ENCODE measurements at places on chromosomes 2 and 18.

DNA sequence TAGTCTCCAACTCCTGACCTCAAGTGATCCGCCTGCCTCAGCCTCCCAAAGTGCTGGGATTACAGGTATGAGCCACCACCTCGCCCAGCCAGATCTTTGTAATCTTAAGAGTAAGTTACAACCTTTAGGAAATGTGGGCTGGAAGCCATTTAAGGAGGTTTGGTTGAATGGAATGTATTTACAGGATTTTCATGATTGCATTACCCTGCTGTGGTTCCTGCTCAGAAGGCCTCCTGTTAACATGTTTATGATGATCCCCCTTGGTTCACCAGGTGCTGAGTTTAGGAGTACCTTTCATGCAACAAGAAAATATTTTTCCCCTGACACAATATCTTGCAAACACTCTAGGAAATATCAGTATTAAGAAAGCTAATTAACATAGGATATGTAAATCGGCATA lies 187.4 kb upstream of the SH3BP4 start:
- DNase-seq = no peak

DNA sequence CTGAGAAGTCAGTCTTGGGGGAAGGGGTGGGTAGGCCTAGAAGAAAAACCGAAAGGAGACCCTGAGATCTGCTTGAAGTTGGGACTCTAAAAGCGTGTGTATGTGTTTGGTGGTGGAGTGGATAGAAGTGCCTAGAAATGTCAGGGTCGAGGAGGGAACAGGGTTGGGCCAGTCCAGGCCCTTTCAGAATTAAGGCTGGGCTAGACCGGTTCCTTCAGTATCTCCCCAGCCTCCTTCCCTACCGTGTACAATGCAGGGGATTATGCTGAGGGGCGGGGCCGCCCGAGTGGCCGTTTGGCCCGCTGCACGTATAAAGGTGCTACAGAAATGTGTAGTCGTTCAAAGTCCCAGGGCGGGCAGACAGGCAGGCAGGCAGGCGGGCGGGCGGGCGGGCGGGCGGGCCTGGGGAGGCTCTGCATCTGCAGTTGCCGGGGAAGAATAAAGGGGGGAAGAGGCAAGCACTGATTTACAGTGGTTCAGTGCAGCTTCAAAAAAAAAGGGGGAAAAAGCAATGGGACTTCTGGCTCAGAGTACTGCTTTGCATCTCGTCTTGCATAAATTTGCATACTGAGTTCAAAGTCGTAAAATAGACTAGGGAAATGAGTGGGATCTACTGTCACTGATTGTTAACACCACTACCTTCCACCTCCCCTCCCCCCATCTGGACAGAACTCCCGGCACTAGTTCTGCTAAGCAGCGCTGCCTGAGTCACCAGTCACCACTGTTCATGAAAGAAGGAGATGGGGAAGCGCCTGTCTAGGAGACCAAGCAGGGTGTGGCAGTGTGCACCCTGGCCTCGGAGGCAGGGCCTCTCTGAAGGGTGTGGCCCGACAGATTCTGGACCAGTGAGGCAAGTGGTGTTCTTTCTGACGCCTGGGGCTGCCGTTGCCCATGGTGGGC lies 3.6 kb downstream of the IGFBP2 start:
- DNase-seq = no peak

GRCh38 chr2:219081096-219081495 lies 20.4 kb upstream of the IHH start:
- no peak for DNase-seq

- no peak for DNase-seq
Measured at GRCh38 chr18:77995593-77995992, 745.9 kb downstream of the GALR1 start.

DNA sequence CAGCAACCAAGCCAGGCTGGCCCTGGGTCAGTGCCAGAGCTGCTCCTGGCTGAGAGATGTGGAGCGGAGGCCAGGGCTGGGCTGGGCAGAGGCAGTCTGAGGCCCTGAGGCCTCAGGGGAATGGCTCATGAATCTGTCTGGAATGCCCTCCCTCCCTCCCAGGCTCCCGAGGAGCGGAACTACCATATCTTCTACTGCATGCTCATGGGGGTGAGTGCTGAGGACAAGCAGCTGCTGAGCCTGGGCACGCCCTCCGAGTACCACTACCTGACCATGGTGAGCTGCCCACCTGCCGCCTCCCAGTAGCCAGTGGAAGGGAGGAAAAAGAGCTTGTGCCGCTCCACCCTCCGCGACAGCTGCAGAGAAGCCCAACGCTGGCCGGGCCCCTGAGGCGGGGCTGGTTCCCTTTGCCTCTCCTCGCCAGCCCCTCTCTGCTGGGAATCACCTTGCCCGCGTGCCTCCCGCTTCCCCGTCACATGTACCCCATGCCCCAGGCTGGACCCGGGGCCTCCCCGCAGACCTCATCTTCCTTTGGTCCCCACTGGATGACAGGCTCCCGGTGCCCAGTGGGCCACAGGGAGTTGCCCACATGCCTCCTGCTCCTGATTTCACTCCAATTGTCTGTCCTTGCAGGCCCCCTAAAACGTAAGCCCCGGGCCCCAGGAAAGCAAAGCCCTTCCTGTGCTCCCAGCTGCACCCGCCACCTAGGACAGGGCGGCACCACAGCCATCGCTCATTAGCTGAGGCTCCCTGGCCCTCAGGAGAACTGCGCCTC lies 41.1 kb downstream of the MYO7B start:
- DNase-seq = no peak

DNA sequence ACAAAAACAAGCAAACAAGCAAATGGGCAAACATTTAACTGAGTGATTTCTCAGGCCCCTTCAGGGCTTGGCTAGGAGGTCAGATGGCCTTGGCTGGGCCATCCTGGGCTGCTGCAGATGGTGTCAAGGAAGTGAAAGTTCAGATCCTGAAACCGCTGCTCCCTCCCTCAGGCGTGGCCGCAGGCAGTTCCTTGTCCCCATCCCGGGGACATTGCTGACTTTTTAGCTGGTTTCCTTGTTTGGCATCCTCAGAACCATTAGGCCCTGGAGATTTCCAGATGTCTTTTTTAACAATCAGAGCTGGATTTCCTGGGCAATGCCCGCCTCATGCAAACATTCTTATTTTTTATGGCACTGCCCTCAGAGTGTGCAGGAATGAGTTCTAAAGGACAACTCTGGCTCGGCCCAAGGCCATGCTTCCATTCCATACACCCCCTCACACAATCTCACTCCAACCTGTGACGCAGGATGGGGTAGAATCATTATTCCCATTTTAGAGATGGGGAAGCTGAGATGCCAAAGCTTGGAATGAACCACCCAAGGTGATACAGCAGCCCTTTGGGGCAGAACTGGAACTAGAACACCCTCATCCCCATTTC lies 86.1 kb upstream of the ZCCHC2 start:
- DNase-seq = no peak
